ENCODE measurements at places on chromosomes 16 and 17.

DNA sequence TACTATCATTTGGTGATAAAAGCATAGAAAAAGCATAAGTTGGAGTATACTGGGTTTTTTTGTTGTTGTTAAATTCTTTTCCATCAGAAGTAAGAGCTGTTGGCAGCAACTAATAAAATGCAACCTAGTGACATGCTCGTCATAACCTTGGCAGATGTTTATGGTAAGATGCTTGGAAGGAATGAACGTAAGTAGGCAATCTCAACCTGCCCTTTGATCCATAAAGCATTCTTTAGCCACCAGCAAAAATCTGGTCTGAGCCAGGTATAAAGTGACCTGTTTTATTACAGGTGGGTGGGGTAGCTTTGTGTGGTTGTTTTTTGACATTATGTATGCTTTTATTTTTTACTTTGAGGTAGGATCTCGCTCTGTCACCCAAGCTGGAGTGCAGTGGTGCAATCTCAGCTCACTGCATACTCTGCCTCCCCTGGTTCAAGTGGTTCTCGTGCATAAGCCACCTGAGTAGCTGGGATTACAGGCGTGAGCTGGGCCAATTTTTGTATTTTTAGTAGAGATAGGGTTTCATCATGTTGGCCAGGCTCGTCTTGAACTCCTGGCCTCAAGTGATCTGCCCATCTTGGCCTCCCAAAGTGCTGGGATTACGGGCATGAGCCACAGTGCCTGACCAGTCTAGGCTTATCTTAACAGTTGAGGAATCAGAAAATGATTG lies 22.0 kb downstream of the WSB1 start:
- DNase-seq: no peak
- H3K4me3 ChIP-seq: no peak overlapping the region
- H3K27me3 ChIP-seq: no peaks in the 10 kb centered on the region
- peaks cover 37% of the 10 kb centered on the region for H3K36me3 ChIP-seq
- peaks cover 11% of the 10 kb centered on the region for H3K4me1 ChIP-seq

DNA sequence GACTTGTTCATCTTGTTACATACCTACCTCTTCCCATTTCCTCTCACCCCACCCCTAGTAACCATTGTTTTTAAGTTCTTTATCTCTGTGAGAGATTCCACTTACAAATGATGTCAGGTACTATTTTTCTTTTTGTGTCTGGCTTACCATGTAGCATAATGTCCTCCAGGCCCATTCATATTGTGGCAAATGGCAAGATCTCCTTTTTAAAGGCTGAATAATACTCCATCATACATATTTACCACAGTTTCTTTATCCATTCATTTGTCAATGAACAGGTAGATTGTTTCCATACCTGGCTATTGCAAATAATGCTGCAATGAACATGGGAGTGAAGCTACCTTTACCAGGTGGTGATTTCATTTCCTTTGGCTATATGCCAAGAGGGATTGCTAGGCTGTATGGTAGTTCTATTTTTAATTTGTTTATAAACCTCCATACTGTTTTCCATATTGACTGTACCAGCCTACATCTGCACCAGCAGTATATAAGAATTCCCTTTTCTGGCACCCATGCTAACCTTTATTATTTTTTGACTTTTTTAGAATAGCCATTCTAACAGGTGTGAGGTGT lies 53.9 kb downstream of the NSRP1 start:
- H3K27me3 ChIP-seq: no peaks in the 10 kb centered on the region
- peaks cover 6% of the 10 kb centered on the region for H3K36me3 ChIP-seq
- no peak overlapping the region for H3K27ac ChIP-seq
- no peak overlapping the region for H3K4me3 ChIP-seq
- no peak for DNase-seq
- H3K4me1 ChIP-seq: no peaks in the 10 kb centered on the region

DNA sequence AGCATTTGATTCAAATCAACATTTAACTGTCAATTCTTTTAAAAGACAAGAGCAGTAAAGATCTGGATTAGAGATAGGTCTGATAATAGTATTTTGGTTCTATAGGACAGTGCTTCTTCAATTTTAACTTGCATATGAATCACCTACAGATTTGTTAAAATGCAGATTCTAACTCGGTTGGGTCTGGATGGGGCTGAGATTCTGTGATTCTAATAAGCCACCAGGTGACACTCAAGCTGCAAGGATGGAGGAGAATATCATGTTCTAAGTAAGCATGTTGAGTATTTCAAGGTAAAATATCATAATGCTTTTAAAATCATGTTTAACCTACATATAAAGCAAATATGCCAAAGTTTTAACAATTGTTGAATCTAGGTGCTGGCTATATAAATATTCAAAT lies 15.8 kb downstream of the TSPOAP1 start:
- no peak overlapping the region for H3K4me3 ChIP-seq
- DNase-seq: no peak
- H3K36me3 ChIP-seq: no peaks in the 10 kb centered on the region
- no peaks in the 10 kb centered on the region for H3K4me1 ChIP-seq

- H3K4me3 ChIP-seq: peak overlapping the region; percentile 83
- H3K4me1 ChIP-seq: peaks cover 5% of the 10 kb centered on the region
- no peaks in the 10 kb centered on the region for H3K27me3 ChIP-seq
- H3K27ac ChIP-seq: peak overlapping the region; percentile 82
These were observed 630 bp downstream of the RNFT1 start for GRCh38 chr17:59963738-59964481.

DNA sequence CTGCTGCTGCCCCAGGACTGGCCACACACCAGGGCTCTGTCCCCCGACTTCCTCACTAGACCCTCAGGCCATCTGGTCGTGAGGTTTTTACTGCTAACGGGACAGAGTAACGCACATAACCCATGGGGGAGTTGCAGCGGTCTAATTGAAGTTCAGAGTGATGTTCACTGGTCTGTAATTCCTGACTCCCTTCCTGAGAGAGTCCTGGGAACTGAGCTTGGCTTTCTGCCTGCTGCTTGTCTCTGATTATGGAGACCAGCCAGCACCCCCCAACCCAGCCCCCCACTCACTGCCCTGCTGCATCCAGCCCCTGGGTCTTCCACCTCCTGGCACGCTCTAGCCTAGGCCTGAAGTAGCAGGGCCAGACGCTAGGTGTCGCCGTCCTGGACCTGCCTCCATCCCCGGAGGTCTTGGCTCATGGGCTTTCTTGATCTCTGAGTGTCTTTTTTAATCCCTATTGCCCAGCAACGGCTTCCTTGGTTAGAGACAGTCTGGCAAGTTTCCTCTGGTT lies 192.9 kb downstream of the CCDC182 start:
- no peak for DNase-seq
- peaks cover 10% of the 10 kb centered on the region for H3K4me1 ChIP-seq
- H3K36me3 ChIP-seq: no peaks in the 10 kb centered on the region
- no peak overlapping the region for H3K27ac ChIP-seq
- no peak overlapping the region for H3K4me3 ChIP-seq
- H3K27me3 ChIP-seq: no peaks in the 10 kb centered on the region

DNA sequence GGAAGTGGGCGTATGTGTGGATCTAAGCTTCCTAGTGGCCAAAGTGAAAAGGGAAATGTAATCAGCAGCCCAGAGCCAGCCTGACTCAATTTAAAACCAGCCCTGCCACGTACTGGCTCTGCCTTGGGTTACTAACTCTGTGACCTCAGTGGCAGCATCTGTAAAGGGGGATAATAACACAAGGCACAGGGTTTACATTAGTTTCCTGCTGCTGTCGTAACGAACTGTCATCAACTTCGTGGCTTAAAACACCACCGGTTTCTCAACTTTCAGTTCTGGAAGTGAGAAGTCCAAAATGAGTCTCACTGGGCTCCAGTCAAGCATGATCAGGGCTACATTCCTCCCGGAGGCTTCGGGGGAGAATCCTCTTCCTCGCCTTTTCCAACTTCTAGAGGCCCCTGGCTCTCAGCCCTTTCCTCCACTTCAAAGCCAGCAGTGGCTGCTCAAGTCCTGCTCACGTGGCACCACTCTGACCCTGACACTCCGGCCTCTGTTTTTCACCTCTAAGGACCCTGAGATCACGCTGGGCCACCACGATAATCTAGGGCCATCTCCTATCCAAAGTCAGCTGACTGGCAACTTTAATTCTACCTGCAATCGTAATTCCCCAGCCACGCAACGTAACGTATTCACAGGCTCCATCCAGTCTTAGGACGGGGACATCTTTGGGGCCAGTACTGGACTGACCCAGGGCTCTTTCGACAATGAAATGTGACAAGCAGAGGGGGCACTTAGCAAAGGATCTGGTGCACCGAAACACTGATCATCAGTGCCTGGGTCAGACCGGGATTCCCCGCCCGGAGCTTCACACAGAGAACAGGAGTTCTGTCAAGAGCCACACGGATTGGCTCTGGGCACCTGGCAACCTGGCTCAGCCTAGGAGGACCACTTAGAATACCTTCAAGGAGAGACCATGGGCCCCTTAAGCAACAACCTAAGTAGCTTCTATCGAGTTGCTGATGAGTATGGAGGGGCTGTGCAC lies 14.5 kb downstream of the TMC6 start:
- H3K27me3 ChIP-seq: peaks cover 12% of the 10 kb centered on the region
- no peak for DNase-seq
- no peaks in the 10 kb centered on the region for H3K36me3 ChIP-seq
- H3K4me1 ChIP-seq: no peaks in the 10 kb centered on the region

DNA sequence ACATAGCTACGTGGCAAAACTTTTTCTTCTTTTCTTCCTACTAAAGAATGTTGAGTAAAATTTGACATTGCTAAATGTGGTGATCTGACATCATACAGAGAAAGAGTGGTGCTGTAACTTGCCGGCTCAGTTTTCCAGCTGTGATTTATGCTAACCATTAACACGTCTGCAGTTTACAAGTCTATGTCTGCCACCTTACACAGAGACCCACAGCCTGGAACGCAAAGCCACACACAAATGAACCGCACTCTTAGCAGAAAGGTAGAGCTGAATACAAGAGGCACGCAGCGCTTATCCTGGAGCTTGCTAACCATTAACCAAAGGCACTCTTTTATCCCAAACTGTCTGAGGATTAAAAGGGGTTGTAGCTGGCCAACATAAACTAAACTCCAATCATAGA lies 31.9 kb downstream of the CACNG1 start:
- DNase-seq: no peak
- no peaks in the 10 kb centered on the region for H3K4me1 ChIP-seq
- H3K27ac ChIP-seq: no peak overlapping the region
- H3K36me3 ChIP-seq: peaks cover 11% of the 10 kb centered on the region
- H3K4me3 ChIP-seq: no peak overlapping the region

DNA sequence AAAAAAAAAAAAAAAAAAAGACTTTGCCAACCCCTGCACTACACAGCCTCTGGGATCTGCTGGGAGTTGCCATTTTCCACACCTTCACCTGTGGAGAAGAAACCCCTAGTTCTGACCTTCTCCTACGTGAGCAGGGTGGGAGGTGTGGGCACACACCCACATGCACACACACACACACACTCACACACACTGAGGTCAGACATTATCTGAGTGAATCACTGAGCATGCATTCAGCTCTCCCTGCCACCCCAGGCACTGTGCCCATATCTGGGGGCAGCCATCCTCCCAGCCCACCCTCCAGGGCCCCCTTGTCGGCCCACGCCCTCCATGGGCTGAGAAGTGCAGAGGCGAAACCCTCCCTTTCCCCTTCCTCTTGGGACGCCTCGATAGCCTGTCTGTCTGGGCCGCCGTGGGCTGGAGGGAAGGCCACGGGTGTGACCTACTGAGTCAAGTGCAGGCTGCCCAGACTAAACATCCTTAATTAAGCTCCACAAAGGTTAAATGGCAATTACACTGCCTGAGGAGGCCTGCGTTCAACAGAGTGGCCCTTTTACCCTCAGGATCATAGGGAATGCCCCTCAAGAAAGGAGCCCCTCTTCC lies 143.8 kb downstream of the C16orf95 start:
- H3K4me1 ChIP-seq: peaks cover 4% of the 10 kb centered on the region
- no peak overlapping the region for H3K4me3 ChIP-seq
- DNase-seq: no peak
- no peak overlapping the region for H3K27ac ChIP-seq

GRCh38 chr16:16017812-16018211 lies 68.4 kb downstream of the ABCC1 start:
- H3K27ac ChIP-seq: peak overlapping the region; percentile 13
- H3K4me3 ChIP-seq: no peak overlapping the region
- peaks cover 39% of the 10 kb centered on the region for H3K4me1 ChIP-seq

GRCh38 chr17:58308985-58309917 lies 19.3 kb downstream of the TSPOAP1 start:
- H3K27ac ChIP-seq: no peak overlapping the region
- H3K27me3 ChIP-seq: peaks cover 2% of the 10 kb centered on the region
- H3K4me3 ChIP-seq: no peak overlapping the region
- no peaks in the 10 kb centered on the region for H3K4me1 ChIP-seq
- no peak for DNase-seq

DNA sequence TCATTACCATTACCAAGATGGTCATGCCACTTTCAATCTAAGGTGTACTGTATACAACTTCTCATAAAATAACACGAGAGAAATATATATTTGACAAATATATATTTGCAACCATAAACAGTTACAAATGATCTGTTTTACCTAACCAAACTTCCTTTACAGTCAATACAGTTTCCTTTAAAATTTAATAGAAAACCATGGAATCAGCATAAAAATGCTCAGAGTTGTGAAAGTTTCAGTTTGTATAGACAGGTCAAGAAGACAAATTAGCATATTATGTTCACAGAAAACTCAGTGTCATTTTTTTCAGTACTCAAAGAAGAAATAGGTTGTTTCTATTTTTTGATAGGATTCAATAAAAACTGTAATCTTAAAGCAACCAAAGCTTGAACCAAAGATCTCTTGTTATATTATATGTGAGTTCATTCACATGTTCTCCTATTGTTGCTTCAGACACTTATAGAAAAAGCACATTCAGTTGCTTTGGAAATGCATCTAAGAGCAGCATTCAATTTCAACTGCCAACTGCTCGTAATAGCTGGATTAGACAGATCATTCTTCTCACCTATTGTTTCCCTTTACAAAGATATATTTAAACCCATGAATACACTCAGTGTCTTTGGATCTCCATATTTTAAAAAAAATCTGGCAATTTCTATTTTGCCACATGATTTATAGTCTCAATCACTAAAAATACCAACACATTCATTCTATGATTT lies 15.1 kb downstream of the SSH2 start:
- H3K27me3 ChIP-seq: no peaks in the 10 kb centered on the region
- H3K36me3 ChIP-seq: 0 out of 2 replicates have a peak, but pooled peaks cover 1% of the 10 kb centered on the region
- peaks cover 10% of the 10 kb centered on the region for H3K4me1 ChIP-seq
- H3K4me3 ChIP-seq: no peak overlapping the region

DNA sequence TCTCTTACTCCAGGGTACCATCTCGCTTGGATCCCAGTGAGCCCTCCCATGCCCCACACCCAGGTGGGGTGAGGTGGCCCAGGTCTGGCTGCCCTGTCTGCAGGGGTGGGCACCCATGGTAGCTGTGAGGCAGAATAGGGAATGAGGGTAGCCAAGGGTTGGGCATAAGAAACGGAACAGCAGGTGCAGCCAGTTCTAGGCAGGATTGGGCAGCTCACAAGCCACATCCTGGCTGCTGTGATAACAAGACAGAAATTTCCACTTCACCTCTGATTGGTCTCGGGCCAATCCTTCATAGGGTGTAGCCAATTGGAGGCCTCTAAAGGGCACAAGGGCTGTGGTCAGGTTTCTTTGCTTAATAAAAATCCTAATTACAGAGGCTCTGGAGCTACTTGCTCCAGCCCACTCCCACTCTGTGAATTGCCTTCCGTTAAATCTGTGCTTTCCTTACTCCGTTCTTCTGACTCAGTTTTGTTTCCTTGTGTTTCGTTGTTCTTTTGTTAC lies 1.5 kb upstream of the ARHGDIG start:
- H3K27me3 ChIP-seq: peaks cover 50% of the 10 kb centered on the region
- H3K4me3 ChIP-seq: no peak overlapping the region
- DNase-seq: peak; percentile 17
- no peaks in the 10 kb centered on the region for H3K36me3 ChIP-seq

All from IMR-90 (cell line).